ENCODE measurements at places on chromosomes 5 and 9.
A peak's percentile ranks its signal among the peaks of the same experiment; 100 is the strongest.

DNA sequence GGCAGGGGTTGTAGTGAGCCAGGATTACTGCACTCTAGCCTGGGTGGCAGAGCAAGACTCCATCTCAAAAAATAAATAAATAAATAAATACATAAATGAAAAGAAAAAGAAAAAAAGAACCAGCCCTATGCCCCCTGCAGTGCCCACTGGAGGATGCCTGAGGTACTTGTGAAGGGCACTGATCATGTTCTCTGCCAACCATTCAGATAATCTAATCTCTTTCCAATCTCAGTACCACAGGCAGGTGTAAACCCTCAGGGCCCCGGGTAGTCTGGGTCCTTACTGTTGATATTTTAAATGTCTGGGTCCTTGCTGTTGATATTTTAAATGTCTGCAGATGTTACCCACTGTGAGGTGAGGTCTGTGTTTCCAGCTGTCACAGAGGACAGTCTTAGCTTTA, 321.8 kb upstream of the ADCY2 start:
- no peak for DNase-seq

GRCh38 chr9:34898846-34899245, 59.2 kb upstream of the PHF24 start:
- no peak for DNase-seq

GRCh38 chr9:86275962-86276361, 6.4 kb downstream of the ISCA1 start:
- DNase-seq: no peak

DNA sequence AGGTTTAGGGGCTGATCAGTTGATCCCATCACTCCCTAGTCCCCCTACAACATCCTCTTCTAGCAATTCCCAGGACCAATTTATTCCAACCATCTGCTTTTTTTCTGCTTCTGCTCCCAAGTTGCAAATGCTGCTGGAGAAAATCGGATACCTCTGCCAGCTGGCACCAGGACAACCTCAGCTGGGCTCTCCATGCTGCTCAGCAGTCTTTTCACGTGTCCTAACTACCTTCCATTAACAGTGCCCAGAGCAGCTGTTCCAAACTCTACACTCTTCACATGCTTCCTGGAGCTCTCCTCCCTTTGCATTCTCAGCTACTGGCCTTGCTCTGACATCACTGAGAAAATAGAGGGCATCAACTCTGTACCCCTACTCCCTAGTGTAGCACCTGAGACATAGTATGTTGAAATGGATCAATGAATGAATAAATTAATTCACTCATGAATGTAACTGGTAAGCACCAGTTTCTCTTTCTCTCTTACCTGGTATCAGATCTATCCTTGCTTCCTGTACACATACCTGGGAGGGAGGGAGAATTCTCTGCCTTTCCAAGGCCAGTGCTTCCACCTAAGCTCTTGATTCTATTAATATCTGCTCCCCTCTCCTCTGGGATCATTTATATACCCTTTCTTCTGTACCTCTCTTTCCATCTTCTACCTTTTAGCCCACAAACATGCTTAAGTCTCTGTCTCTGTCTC, 191.0 kb downstream of the RAB3C start:
- DNase-seq: no peak

DNA sequence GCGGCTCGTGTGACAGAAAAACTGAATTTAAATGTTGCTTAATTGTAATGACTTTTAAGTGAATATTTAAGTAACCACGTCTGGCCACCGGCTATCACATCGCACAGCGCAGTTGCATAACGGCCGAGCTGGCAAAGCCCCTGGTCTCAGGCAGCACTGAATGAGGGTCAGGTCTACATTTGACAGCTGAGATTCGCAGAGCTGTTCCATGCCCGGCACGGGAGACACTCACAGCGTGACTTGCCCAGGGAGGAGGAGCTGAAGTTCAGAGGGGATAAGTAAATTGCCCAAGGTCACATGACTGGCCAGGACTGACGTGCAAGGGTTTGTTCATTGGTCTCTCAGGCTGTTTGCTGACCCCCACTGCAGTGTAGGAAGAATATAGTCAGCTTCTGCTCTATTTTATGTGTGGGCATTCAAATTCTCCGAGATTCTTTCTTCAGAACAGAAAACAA, 17.4 kb upstream of the COL5A1 start:
- no peak for DNase-seq

DNA sequence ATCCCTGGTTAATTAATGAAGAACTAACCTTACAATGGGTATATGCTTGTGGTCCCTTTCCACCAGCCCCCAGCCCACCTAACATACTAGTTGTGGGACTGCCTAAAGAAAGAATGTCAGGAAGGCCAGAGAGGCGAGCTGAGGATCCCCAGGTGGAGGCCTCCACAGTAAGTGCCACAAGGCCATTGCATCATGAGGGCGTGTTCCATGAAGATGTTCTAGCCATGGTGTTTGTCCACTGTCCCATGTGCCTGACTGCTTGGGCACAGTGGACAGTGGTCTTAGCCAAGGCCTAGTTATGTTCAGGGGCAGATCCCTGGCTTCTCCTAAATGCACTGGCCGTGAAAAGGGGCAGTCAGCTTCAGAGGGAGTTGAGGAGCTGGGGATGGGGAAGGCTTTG, 21.1 kb downstream of the ZFP62 start:
- no peak for DNase-seq

- peak; percentile 32 for DNase-seq
Measured at GRCh38 chr9:95724253-95724991, 151.1 kb upstream of the ERCC6L2 start.

GRCh38 chr5:38009749-38010358, 170.0 kb upstream of the GDNF start:
- DNase-seq: no peak

DNA sequence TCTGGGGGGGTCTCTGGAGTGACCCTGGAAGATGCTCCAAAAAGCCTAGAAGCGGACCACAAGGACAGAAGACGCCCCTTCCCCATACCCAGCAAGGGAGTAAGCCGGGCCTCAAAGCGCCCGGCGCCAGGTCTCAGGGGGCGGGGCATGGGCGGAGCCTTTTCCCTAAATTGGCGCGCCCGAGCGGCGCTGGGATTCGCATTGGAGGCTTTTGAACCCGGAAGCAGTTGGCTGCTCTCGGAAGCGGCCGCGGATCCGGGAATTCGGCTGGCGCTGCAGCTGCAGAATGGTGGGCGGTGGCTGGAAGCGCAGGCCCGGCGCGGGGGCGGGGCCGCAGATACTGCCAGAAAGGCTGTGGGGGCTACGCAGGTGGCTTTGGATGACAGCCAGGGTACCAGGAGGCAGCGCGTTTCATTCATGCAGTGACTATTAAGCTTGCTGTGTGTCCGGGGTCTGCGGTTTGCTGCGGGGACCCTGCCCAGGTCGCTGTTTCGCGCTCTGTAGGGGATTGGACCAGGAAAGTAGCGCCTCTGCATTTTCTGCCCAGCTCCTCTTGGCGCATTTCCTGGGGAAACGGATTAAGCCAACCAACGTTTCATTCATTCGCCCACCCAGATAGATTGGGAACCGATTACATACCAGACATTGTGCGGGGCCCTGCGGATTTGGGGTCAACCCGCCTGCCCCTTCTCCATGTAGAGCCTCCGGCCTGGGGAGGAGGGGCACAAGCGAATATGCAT, 83.0 kb upstream of the FREM1 start:
- DNase-seq: peak; percentile 10

- no peak for DNase-seq
Measured at GRCh38 chr9:8679371-8679822, 879.8 kb upstream of the DMAC1 start.

DNA sequence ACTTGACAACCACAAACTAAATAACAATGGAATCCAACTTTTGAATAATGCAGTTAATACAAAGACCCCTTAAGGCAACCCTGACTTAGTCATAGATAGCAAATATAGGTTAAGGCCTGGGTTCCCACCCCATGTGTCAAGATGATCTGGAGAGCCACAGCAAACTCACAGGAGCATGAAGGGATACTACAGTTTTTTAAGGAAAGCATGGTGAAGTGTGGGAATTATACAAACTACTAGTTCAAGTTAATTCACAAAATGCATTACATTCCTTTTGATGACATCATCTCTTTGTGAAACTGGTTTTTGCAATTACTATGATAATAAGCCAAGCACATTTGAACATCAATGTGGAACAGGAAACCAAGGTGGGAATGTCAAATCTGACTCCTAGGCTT, 50.6 kb downstream of the LHFPL2 start:
- no peak for DNase-seq

DNA sequence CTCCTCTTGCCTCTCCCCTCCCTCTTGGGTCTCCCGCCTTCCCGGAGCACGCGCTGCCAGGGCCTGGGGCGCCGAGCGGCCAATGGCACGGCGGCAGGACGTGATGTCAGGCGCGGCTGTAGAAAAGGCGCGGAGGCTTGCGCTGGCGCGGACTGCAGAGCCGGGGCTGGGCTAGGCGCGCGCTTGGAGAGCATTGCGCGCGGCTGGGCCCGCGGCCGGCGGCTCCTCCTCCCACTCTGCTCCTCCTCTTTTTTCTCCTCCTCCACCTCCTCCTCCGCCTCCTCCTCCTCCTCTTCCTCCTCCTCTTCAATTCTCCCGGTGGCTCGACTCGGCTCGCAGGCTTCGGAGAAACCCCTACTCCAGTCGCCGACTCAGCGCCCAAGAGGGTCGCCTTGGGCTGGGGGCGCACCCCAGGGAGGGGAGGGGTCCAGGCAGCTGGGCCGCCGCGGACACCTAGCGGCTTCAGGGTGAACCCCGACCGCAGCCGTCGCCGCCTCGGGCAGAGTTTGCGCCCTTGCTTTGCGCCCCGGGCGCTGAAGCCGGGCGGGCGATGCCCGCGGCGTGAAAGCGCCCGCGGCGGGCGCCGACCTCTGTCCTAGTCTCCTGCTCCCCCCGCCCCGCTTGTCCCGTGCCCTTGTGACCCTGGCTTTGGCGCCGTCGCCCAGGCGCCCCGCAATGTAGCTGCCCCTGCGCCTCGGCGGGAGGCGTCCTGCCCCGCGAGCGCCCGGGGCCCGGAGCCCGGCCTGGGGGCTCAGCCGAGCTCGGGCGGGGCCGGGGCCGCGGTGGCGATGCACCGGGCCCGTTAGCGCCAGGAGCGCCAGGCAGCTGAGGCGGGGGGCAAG, at the start of gene LHX2:
Gene LHX2 (plus strand): TSS at position 309 of the 842 bp plus-strand sequence. CDS start 581 bp downstream, outside the sequence.
- no peak for DNase-seq

DNA sequence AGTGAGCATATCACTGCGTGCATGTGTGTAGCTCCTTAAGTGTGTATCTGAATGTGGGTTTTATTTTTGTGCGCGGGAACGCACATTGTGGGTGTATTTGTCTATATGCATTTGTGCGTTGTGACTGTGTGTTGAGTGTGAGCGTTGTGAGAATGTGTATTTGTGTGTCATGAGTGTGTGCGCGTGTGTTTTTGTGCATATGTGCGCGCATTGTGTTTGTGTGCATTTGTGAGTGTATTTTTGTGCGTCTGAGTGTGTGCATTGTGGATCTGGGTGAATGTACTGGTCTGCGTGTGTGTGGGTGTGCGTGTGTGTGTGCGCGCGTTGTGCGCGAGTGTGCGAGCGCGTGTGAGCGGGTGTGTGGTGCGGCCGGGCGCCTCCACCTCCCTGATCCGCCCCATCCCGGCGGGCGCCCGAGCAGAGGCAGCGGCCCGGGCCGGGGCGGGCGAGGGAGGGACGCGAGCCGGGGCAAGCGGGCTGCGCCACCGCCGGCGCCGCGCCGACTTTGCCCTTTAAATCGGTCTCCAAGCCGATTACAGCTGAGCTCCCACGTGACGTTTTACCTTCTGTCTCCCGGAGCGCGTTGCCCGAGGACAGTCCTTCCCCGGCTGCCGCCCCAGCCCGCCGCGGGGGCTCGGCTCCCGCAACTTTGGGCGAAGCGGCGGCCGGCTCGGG, at the start of gene RASGRF2:
Gene RASGRF2 (plus strand): TSS at position 596 of the 675 bp plus-strand sequence. CDS start 376 bp downstream, outside the sequence.
- DNase-seq: peak; percentile 38

DNA sequence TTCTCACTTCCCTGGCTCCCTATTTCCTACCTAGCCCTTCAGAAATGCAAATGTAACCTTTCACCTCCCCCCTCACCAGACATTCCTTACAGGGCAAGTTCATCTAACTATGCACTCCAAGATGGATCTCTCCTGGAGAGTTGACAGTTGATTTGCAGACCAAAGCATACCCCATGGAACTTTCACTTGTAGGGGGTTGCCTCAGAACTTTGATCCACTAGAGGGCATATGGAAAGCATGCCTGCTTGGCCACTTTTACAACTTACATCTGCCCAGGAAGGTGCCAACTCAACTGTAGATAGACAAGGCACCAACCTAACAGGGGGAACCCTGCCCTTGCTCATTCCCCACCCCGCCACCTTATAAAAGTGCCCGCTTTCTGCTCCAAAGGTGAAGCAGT, 187.8 kb downstream of the NXNL2 start:
- DNase-seq: no peak

- DNase-seq: no peak
Measured at GRCh38 chr5:45225571-45226031, 416.9 kb downstream of the MRPS30 start.

- DNase-seq: no peak
Measured at GRCh38 chr5:35133186-35133585, 85.4 kb upstream of the AGXT2 start.

GRCh38 chr5:26121338-26121737, 917.0 kb downstream of the CDH9 start:
- DNase-seq: no peak

GRCh38 chr5:19270153-19270552, 717.8 kb downstream of the CDH18 start:
- DNase-seq: no peak

- DNase-seq: no peak
Measured at GRCh38 chr5:172846677-172847076, 12.6 kb downstream of the ERGIC1 start.

DNA sequence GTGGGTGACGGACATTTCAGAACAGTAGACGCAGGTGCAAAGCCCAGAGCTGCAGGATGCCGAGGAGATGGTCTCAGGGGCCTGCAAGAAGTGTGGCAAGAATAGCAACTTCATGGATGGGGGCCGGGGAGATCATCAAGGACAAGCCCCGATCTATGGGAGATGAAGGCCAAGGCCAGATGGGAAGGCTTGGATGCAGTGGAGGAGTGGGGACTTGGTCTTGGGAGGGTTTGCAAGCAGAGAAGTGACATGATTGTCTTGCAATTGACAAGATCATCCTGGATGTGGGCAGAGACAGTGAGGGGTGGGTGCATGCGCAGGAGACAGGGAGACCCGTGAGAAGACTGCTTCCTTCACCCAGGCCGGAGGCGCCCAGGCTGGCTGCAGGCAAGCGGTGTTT, 198.1 kb downstream of the CDK5RAP2 start:
- DNase-seq: no peak

GRCh38 chr9:133956520-133957076, 35.5 kb downstream of the VAV2 start:
- DNase-seq: no peak

DNA sequence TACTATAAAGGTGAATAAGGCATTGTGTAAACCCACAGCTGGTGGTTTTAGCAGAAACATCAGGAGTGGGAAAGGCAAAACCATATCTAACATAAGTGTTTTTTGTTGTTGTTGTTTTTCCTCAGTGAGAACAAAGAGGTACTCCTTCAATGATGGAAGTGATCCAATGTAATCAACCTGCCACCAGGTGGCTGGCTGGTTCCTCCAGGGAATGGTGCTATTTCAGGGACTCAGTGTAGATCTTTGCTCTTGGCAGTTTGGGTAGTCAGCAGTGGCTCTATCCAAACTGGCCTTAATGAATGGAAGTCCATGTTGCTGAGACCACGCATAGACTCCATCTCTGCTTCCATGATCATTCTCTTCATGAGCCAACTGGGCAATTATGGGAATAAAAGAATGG, 10.8 kb downstream of the DMRTA1 start:
- no peak for DNase-seq
